CD4-positive, alpha-beta T cell treated with Interleukin-17A for 1 hour (primary cell): ENCODE measurements at places on chromosomes 5 and 9.

DNA sequence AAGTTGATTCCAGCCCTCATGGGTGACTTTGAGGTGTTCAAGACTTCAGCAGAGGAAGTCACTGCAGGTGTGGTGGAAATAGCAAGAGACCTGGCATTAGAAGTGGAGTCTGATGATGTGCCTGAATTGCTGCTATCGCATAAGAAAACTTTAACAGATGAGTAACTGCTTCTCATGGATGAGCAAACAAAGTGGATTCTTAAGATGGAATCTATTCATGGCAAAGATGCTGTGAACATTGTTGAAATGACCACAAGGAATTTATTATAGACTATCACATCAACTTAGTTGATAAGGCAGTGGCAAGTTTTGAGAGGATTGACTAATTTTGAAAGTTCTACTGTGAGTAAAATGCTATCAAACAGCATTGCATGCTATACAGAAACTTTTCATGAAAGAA is 17.1 kb upstream of the POU4F3 start:
- no peak for DNase-seq

GRCh38 chr9:127267793-127268525 is 3.4 kb downstream of the GARNL3 start:
- DNase-seq = no peak

DNA sequence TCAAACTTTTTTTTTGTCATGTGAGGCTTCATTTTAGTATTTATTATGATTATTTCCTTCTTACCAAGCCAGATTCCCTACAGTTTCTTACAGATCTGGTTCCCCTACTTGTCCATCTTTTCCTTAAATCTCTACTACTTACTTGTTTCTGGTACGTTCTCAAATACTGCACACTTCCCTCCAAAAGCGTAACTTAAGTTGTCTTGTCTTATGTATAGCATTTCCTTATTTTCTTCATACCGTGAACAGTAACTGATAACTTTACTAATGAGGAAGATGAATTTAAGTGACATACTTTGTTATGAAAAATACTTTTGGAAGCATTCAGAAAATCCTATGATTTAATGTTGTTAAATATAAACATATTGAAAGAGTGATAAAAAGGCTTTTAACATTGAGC is 67.3 kb downstream of the PARP8 start:
- DNase-seq = no peak

DNA sequence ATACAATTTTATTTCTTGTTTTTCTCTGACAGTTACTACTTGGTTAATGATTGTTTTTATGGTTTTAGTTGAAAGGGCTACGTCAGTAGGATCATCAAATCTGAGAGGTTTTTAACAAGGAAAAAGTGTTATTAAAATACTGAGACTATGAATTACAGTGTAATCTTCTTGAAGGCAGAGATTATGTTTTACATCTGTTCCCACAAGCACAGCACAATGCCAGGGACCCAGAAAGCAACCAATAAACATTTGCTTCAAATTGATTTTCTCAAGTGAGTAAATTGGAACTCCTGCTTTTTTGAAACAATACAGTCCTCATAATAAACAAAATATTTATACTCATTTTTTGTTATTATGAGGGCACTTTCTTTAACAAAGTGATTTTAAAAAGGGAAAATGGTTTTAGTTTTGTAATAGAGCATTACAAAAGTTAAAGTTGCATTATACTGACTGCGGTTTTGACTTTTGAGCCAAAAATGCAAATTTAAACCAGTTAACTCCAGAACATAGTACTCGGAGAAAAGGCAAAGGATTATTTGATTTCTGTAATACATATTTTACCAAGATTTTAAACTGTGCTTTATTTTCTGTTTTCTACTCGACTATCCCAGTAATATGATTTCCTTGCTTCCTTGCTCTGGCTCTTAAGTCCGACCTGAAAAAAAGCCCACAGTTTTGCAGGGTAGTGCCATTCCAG is 176.9 kb downstream of the GDNF start:
- no peak for DNase-seq

- DNase-seq = peak; percentile 36
Observed at GRCh38 chr5:81007637-81008027, 47.5 kb downstream of the RASGRF2 start.

DNA sequence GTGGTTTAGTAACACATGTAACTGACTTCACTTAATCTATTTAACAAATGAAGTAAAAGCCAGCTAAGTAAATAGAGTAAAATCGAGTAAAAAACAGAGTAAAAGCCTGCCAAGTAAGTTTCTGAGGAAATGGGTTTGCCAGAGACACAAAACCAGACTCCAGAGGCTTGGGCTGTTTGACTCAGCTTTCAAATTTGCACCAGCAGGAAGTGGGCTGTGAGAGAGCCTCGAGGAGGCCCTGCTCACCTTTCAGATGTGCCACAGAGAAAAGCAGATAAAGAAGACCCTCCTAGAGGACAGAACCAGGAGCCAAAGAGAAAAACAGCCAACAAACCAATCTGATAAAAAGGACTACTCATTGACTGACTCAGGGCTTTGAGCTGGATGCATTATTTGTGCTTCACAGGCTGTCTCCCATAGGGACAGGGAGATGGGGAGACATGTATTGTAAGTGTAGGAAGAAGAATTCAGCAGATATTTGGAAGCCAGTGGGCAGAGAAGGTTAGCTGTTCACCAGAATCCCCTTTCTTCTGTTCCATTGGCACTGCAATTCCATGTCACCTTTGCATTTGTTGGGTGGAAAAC is 14.4 kb upstream of the AMACR start:
- DNase-seq = peak; percentile 11

DNA sequence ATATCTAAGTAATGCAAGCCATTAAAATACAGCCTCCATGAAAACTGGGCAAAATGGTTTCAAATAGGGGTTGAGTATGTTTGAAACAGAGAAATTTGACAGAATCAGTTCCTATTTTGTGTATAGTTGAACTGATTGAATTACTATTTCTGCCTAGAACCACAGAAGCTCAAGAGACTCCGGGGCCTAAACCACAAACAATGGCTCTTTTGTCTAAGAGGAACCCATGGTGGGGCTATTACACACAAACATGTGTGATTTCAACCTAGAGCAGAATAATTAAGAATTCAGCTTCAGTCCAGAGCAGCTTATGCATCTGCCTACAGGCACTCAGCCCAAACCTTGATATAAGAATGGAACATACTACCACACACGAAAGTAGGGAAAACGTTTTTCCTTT is 171.2 kb upstream of the MPDZ start:
- no peak for DNase-seq

- no peak for DNase-seq
Observed at GRCh38 chr9:101478906-101479305, 43.3 kb upstream of the ALDOB start.

DNA sequence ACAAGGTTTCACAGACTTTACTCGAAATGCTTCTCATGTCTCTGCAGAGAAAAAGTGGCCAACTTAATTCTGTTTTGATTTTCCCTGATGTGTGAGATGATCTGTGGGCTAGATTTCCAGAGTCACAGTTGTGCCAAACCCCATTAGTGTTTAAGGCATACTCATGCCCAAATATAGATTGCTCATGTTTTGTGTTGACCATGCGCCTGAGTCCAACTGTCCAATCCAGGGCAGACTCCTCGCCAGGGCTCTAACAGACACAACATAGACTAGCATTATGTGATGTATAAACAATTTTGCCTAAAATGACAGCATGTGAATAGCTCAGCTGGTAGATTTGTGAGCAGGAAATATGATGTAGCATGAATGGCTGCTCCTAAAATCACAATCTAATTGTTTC is 128.1 kb downstream of the PRDM6 start:
- no peak for DNase-seq

- no peak for DNase-seq
Observed at GRCh38 chr5:150184990-150185912, 4.6 kb upstream of the SLC6A7 start.

- DNase-seq = no peak
Observed at GRCh38 chr9:131296460-131296859, 6.9 kb downstream of the PLPP7 start.

DNA sequence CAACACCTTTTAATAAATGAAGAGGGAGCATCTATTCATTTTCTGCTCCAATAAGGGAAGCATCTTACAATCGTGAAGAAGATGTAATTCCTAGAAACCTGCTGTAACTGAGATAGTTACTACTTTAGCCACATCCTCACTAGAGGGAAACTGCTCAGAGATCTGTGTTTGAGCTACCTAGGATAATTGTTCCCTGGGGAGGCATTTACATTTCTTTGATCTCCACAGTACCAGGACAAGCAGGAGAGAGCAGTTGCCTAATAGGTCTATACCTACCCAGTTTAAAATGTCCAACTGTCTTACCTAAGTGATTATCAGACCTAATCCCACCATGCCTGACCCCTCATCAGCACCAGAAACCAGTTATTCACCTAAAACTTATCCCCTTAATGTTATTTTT is 196.9 kb downstream of the TUSC1 start:
- no peak for DNase-seq

DNA sequence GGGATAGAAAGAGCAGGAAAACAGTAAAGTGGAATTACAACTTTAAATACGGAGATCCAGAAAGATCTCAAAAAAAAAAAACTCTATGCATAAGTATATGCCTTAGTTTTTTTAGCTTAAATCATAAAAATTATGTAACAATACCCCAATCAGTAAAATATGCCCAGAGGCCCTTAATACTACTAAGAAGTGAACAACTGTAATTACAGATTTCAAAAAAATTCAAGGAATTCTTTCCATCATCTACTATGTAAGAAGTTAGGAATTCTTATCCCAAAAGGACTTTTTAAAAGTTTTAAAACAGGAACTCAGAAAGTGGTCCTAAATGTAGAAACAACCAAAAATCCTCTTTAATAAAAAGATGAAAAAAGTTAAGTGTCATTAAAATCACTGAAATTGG is 111.3 kb downstream of the SSBP2 start:
- no peak for DNase-seq

- no peak for DNase-seq
Observed at GRCh38 chr5:52740007-52740406, 47.7 kb upstream of the ITGA1 start.

GRCh38 chr5:56525113-56525512 is 290.2 kb upstream of the MAP3K1 start:
- DNase-seq = no peak

DNA sequence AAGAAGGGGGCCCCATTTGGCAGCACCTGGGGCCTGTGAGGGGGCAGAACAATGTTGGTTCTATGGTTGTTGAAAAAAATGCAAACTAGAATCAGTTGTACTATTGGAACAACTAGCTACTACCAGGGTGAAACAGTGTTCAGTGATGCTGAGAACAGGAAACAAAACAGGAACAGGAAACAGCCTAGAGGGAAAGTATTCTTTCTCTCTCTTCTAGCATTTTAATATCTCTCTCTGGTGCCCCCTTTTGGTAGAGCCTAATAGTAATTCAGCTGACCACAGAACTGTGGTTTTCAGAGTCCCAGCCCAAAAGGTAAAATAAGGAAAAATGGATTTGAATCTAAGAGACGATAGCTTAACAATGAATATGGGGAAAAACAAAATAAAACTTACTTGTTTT is 138.0 kb upstream of the KCNN2 start:
- no peak for DNase-seq

DNA sequence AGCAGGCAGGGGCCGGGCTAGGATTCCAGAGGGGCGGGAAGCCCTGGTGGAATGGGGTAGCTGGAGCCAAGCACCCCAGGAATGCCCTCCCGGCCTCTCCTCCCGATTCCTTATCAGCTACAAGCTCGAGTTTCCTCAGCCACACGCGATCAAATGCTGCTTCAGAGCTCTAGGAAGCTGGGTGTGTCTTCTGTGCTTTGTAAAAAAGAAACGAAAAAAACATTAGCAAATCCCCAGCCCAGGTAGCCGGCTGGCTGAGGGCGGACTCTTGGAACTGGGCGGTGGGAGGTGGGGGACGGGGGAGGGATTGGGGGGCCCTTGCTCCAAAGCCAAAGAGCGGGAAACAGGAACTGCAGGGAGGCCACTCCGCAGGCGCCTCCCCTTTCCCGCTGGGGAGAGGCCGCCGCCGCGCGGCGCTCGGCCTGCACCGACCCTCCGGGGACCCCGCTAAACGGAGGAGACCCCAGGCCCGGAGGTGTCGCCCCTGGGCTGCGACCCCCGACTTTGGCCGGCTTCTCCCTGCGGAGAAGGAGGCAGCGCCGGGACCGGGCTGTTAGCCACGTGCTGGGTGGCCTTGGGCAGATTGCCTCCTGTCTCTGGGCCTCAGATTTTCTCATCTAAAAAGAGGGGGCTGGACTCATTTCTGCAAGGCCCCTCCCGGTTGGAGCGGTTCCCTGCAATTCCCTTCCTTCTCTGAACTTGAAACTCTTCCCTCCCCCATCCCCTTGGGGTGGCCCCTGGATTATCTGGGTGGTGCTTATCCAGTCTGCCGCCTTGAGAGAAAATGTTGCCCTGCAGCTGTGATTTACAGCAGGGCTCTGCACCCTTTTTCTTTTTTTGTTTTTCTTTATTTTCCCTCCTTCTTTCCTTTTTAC is 40.9 kb upstream of the FABP6 start:
- DNase-seq = no peak

- no peak for DNase-seq
Observed at GRCh38 chr9:116336133-116336862, 182.7 kb downstream of the PAPPA start.
